Right ventricle myocardium superior (tissue), 1 donor: ENCODE measurements at places on chromosomes 16 and 17.

DNA sequence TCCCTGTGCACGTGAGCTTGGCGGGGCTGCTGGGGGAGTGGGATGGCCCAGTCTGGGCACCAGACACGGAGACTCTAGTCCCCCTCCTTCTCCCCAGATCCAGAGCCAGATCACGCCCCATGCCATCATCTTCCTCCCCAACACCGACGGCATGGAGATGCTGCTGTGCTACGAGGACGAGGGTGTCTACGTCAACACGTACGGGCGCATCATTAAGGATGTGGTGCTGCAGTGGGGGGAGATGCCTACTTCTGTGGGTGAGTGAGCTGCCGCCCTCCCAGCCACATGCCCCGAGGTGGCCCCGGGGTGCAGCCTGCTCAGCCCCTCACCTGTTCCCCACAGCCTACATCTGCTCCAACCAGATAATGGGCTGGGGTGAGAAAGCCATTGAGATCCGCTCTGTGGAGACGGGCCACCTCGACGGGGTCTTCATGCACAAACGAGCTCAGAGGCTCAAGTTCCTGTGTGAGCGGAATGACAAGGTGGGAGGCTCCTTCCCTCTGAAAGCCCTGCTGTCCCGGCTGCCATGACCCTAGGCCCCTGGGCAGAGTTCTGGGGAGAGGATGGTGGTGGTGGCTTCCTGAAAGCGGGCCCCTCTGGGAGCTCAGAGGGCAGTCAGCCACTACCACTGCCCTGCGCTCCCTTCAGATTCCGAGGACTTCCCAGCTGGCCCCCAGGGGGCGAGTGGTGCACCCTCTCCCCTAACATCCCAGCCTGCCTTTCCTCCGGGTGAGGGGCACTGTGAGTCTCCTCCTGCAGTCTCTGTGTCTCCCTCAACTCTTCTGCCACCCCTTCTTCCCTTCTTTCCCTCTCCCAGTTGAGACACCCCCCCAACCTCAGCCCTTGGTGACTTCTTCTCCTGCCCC, 2.8 kb upstream of the C17orf107 start:
- no peak for DNase-seq

GRCh38 chr16:88744577-88745521, 38.5 kb downstream of the CTU2 start:
- no peak for DNase-seq

DNA sequence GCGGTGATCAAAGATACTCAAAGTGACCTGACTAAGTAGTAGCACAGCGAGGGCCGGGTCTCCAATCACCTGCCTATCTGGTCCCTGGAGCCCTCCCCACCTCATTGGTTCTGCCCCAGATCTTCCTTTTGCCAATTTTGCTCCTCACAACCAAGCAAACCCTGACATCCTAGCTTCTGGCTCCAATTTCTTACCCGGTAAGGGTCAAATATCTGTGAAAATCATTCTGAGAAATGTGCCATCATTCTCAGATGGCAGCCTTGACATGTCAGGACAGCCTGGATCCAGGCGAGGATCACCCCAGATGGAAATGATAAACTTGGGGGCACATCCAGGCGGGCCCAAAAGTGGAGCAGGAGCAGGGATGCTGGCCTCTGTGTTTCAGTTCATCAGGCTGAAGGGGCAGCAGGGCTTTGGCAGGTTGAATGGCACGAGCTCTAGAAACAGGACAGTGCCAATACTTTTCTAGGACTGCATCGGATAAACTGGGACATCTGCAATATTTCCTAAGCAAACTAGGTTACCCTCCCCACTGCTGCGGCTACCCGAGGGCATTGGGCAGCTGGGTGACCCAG, 83.9 kb downstream of the SHISA6 start:
- DNase-seq = no peak

DNA sequence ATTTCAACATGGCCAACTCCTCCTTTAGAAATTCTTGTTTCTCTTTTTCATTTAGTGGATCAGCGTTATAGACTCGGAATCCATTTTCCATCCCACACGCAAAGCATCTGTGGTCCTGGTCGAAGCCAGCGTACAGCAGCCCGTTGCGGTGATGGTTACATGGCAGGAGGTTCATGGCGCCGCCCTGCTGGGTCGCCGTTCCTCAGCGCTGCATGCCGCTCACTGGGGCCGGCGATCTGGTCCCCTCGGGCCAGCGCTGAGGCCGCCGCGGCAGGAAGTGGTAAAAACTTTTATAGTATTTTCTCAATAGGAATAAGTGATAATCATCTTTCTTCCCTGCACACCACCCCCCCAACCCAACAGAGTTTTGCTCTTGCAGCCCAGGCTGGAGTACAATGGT, 29.9 kb upstream of the RHOT1 start:
- no peak for DNase-seq
